ENCODE measurements at places on chromosomes 1 and 21.

- DNase-seq: peak; percentile 60
Observed at GRCh38 chr1:234544087-234544579, 65.2 kb upstream of the TARBP1 start.

DNA sequence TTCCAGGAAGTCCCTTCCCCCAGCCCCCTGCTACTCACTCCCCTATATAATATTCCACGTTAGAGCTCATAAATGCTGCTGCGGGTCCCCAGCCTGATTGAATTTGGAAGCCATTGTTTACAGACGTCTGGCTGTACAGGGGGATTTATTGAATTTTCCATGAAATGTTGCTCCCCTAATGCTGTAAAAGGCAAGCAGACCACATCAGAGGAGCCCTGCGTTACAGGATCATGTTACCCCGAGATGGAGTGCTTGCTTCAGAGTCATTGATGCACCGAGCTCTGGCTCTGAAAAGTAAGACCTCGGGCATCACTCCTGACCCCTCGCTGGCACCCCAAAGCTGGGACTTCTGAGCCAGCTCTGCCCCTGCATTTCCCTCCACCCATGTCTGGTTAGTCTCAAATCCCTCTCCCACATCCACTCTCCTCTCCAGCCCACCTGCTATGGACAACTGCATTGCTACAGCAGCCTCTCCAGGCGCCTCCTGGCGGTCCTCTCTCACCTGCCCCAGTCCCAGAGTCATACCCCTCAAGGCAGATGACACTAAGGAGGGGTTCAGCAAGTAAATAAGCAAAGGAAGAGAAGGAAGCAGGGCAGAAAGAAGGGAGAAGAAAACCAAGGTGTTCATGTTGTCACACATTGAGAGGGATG lies 127.8 kb downstream of the TMEM53 start:
- DNase-seq: no peak

- no peak for DNase-seq
Observed at GRCh38 chr1:202844259-202844658, 33.5 kb downstream of the PCAT6 start.

GRCh38 chr1:65174585-65174984 lies 26.6 kb downstream of the AK4 start:
- DNase-seq: no peak

DNA sequence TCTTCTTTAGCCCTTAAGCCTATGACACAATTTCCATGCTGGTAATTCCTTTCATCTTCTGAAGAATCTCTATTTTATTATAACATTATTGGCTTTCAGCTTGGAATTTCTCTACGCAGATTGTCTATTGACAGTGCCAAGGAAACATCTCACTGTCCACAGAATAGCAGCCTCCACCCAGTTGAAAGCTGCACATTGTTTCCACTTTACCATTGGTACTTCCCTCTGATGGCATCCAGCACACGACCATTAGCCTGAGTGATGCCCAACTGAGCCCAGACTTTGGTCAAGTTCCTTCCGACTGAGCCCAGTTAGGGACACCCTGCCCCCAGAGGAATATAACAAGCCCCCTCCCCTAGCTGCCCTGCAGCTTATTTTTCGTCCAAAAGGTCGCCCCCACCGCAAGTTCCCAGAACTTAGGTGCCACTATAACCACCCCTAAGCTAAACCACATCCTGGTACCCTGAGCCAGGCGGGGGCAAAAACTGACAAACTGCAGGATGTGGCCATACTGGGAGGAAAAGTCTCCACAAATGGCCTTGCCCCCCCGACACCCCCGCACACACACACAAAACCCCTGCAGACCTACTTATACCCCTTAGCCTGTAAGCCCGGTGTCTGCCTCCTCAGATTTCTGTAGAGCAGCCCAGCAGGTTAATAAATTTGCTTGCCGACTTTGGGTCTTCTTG lies 13.2 kb downstream of the GBP5 start:
- DNase-seq: no peak

DNA sequence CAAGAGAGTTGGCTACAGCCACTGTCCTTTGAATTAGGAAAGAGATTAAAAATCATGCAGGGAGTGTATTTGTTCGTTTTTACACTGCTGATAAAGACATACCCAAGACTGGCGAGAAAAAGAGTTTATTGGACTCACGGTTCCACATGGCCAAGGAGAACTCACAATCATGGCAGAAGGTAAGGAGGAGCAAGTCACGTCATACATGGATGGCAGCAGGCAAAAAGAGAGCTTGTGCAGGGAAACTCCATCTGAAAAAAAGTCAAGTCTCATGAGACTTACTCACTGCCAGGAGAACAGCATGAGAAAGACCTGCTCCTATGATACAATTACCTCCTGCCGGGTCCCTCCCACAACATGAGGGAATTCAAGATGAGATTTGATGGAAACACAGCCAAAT lies 1595.2 kb downstream of the KCNT2 start:
- DNase-seq: no peak

DNA sequence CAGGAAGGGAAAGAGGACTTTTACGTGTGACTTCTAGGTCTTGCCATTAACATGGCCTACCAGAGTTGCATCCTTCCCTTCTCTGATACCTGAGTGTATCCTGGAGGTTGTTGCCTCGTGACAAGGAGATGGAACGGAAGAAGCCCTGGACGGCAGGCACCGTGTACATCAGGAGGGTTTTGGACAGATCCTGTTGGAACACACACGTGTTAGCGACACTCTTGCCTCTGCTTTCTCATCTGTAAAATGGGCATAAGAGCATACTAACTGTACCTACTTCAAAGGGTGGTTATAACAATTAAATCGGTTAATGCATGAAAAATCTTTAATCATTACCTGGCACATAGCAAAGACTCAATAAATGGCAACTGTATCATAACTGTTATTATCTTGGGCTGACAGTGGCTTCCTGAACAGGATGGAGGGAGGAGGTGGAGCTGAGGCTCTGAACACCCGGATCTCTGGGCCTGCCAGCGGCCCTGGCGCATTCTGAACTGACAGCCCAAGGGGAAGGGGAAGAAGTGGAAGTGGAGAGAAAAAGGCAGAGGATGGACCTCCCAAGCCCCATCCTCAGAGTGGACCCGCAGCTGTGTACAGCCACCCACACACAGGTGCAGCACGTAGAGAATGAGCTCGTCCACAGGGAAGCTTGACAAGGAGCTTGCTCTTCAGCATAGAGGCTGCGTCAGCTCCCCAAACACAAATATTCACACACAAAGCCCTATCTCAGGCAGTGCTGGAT lies 30.2 kb upstream of the EXOSC10 start:
- no peak for DNase-seq

- no peak for DNase-seq
Observed at GRCh38 chr1:157095551-157095950, 4.1 kb downstream of the ETV3L start.

DNA sequence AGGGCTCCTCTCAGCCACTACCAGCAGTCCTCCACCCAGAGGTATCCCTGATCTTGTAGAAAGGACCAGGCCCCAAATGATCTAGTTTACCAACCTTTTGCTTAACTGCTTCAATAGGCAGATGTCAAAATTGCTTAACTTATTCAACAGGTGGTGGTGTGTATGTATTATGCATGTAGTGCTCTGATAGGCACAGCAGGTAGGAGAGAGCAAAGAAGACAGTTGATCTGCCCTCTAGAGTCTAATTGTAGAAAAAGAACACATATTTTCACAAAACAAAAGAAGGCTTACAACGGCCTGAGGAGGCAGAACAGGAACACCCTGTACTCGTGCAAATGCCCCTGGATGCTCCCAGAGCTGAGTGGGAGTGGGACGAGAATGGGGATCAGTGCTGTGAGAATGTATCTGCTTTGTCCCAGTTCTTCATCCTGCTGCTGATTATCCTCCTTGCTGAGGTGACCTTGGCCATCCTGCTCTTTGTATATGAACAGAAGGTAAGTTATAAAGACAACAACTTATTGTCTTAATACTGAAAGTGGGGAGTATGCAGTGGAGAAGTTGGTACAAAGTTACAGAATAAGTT lies 21.1 kb downstream of the CD53 start:
- DNase-seq: no peak

- no peak for DNase-seq
Observed at GRCh38 chr1:107920561-107920960, 44.4 kb downstream of the VAV3 start.

DNA sequence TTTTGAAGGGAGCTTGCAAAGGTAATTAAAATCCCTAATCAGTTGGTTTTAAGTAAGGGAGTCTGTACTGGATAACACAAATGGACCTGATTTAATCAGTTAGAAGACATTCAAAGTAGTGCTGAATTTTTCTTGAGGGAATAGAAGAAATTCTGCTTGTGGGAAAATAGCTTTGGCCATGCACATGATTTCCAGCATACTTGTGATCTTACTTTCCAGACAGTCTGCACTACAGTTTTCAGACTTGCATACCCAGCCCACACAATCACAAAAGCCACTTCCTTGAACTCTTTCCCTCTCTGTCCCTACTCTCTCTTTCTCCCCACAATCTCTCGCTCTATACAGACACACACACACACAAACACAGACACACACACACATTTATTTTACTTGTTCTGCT lies 852.1 kb downstream of the PLA2G4A start:
- DNase-seq: no peak

DNA sequence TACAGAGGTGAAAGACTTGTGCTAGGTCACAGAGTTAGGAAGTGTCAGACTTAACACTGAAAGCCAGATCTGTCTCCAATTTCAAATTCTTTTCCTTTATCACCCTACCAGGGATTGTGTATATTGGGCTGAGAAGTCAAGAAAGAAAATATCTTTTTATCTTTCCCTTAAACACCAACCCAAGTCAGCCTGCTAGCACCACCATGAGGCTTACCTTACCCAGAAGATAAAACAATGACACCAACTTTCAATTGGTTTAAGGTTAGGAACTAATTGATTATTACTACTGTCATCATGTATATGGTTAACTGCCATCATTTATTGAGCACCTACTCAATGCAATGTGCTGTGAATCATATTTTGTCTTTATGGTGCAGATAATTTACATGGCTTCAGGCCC lies 178.9 kb upstream of the FOXD3 start:
- DNase-seq: no peak

DNA sequence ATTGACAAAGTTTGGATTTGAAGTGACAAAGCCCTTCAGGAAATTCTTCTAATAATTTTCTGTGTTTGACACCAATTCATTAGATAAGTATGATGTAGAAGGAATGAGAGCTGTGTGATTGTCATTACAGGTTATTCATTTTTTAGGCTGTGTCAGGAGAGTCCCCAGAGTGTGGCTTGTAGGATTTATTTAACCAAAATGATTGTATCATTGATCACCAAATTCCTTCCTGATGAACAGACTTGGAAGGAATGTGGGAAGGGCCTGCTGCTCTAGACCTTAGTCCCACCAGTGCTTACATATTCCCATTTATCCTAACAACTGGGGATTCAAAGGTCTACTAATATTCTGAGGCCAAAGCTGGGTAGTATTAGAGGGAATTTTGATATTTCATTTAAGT lies 383.3 kb upstream of the KAZN start:
- DNase-seq: no peak

DNA sequence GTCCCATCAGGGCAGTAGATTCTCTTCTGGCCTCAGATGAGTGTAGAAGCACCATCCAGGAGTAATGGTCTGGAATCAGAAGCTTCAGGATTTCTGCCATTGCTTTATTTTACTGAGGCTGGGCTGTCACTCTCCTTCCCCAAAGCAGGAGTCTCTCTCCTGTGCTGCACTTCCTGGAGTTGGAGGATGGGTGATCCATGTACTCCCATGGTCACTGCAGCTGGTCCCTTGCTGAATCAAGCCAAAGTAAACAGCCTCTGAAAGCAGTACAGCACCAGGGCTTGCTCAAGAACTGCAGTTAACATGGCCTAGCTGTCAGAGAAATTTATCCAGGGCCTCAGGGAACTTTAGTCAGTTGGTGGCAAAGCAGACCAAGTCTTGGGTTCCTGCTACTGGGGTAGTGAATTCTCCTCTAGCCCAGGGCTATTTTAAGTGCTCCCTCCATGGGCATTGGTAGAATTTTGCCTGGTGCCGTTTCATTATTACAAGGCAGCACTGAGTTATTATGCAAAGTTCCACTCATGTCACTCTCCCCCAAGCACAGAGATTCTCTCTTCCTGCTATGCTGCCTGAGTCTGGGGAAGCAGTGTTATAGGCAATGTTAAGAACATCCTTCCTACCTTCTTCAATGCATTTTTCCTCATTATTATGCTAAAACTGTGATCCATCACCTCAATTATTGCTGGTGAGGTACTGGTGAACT lies 29.5 kb downstream of the DRAM2 start:
- no peak for DNase-seq

DNA sequence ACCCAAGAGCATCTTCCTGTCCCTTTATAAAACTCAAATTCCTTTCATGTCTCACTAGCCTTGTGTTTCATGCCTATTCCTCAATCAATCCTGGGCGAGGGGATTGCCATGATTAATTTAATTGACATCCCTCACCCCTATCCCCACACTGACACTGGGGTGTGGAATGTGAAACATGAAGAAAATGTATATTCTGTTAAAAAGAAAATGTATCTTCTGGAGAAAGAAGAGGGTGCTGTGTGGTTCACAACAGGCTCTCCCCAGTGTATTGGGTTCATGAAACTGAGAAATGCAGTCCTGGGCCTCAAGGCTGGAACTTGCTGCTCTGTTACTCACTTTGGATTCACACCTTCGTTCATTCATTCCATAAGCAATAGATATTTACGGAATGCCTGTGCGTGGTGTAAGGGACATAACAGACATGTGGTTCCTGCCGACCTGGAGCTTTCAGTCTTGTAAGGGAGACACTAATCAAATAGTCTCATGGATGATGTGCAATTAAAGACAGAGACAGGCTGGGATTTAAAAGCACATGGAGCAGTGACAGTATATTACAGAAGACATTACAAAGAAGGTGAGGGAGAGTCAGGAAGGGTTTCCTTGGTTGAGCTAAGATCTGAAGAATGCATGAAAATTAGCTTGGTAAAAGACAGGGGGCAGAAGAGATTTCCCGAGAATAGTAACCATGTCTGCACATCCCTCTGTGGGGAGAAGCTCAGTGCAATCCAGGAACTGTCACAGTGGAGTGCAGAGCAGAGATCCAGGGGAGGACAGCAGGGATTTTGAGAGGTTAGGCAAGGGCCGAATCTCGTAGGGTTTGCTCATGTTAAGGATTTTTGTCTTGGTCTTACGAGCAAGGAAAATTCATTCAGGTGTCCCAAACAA lies 32.1 kb downstream of the SERTAD4 start:
- no peak for DNase-seq

- no peak for DNase-seq
Observed at GRCh38 chr21:25567472-25567871, 39.8 kb downstream of the MRPL39 start.

DNA sequence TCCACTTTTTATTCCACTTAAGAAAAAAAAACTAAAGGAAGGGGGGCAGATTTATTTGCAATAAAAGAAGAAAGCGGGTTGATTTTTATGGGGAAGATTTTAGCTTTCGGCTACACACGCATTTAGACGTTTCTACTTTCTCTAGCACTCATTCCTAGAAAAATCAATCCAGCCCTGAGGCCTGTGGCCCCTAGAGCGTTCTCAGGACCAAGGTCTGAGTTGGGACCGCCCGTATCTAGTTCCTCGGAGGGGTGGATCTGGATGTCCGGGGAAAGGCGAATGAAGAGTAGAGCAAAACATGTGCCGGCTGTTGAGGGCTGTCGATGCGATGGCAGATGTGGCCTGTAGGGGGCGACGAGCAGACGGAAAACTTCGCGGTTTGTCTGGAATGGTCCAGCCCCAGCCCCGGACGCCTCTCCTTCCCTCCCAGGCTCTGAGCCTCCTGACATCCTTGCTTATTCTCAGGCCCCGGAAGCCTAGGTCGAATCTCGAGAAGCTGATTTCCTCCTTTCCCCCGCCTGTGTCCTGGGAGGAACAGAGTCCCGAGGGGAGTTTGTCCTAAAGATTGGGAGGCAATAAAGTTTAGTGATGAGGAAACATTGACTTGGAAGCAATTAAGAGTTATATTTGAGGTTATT lies 5.2 kb downstream of the FOXD3 start:
- DNase-seq: peak; percentile 59

- DNase-seq: no peak
Observed at GRCh38 chr1:175277783-175278733, 85.5 kb upstream of the KIAA0040 start.
